ENCODE measurements at places on chromosomes 7 and 10.
A peak's percentile ranks its signal among the peaks of the same experiment; 100 is the strongest.

DNA sequence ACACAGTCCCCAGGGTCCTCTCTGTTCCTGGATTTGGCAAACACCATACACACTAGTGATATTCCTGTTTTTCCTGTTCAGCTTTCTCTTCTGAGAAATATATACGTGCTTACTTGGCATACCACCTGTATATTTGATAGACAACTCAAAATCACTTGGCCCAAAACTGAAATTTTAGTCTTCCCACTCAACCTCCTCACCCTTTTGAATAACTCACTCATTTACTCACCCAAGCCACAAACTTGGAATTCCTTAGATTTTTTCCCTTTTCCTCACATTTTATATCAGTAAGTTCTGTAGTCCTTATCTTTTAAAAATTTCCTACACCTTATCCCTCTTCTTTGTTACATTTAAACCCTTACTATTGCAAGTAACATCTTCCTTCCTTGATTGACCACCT, 143.4 kb downstream of the PPP1R3A start:
- no peak for DNase-seq

DNA sequence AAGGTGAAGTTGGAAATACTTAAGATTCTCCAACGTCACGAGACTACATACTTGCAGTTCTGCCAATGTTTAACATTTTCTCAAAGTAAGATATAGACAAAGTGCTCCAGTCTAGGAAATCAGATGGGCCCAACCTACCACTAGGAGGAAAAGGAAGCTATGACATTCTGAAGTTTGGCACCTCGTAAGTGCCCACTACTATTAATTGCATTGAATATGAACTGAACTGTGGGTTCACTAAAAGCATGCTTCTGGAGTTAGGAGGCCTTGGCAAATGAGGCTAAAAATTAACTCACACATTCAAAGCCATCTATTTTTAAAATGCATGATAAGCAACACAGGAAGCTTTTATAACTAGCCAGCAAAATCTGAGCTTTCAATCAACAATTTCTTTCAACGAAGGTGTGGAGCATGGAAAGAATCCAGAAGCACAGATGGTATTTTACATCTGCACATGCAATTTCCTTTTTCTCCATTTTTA, 149.7 kb downstream of the LRRTM3 start:
- DNase-seq: no peak

DNA sequence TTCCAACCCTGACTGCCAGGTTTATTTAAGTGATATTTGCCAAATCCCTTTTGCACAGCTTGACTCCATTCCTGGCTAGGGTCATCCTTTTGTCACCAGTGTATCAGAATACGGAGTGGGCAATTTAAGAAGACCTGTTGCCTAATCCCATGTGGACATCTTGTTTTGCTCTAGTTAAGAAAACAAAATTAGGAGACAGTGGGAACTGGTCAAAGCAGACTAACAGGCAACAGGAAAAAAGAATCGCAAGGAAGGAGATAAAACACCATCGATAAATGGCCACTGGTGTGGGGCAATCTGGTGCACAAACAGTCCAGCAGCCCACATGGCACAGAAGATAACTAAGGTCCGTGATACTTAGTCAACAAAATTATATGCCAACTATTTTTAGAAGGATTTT, 21.4 kb downstream of the KDM7A start:
- no peak for DNase-seq

- no peak for DNase-seq
Measured at GRCh38 chr7:19397911-19398310, 252.7 kb upstream of the FERD3L start.

DNA sequence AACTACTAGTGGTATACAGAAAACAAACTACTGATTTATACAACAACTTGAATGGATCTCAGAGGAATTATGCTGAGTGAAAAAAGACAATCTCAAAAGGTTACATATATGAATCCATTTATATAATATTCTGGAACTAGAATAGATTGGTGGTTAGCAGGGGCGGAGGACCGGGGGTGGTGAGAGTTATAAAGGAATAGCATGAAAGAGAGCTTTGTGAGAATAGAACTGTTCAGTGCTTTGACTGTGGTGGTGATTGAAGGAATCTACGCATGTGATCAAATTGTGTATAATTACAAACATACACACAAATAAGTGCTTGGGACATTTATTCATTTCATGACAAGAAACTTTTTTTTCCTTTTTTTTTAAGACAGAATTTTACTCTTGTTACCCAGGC, 19.6 kb downstream of the RAB19 start:
- no peak for DNase-seq

DNA sequence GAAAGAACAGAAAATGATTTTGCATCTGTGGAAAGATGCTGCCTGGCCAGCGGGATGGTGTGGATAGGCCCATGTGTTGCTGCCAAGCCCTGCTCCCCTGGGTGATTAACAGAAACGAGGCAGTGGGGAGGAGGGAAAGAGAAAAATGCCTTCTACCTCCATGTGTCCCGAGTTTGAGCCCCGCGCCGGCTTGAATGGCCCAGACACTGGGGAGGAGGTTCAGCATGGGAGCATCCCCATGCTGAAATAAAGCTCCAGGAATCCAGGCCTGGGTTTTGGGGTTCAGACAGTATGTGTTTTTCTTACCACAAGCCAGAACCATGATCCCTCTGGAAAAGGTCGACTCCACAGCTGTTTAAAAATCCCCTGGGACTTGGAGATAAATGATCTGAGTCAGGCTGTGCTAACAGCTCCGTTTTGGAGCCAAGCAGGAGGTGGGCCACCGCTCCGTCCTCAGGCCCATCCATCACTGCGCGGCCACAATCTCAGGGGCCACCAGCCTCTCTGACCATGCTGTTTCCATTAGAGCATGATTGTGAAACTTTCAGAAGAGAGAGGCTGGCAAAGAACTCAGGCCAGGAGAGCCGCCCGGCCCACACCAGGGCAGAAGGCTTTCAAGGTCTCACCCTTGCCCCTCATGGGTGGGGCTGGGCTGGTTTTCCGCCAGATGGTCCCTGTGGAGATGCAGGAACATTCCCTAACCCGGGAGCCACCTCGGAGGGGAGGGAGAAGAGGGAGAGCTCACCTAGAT, 299.7 kb downstream of the ZEB1 start:
- peak; percentile 57 for DNase-seq

DNA sequence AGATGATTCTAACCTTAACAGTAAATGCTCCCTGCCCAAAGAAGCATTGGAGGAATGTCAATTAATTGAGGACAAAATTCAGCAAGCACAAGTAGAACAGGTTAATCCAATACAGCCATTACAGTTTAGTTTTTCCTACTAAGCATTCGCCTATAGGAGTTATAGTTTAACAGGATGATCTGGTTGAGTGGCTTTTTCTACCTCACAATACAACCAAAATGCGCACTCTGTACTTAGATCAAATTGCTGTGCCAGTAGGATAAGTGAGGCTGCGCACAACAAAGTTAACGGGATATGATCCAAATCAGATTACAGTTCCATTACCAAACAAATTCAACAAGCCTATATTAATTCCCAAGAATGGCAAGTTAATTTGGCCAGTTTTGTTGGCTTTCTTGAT, 117.1 kb upstream of the TRIM24 start:
- DNase-seq: no peak

DNA sequence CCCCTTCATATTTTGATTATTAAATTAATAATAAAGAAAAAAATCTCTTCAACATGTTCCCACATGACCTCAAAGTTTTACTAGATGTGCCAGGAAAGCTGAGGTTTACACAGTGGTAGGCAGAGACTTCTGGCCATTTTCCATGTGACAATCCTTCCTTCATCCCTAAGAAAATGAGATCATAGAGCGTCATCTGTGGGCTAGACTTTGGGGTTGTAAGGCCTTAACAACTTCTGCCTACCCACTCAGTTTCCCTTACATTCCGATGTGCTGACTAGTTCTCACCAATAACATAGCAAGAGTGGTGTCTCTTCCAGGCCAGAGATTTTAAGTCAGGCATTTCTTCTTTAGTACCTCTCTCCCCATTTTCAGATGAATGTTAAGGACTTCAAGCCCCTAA, 171.1 kb upstream of the PHF14 start:
- DNase-seq: no peak

DNA sequence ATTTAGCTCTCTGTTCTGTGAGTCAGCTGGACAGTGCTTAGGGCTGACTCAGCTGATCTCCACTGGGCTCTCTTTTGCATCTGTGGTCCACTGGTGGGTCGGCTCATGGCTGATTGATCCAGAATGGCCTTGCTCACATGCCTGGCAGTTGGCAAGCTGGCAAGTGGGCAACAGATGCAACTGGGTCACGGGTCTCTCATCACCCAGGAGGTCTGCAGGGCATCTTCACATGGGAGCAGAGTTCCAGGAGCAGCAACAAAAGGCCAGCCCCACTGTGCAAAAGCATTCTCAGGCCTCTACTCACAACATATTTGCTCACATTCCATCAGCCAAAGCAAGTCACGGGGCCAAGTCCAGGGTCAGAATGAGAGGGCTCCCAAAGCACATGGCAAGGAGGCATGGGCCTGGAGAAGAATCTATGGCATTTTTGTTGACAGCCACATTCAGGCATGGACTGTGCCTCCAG, 98.8 kb downstream of the OAT start:
- DNase-seq: no peak

GRCh38 chr10:12327074-12327473, 22.3 kb upstream of the CAMK1D start:
- no peak for DNase-seq
